ENCODE measurements at places on chromosomes 4 and X. TPM values are rescaled to one million over a fixed set of nuclear protein-coding genes. Genes with fewer than 3 reads are reported as not detected.

DNA sequence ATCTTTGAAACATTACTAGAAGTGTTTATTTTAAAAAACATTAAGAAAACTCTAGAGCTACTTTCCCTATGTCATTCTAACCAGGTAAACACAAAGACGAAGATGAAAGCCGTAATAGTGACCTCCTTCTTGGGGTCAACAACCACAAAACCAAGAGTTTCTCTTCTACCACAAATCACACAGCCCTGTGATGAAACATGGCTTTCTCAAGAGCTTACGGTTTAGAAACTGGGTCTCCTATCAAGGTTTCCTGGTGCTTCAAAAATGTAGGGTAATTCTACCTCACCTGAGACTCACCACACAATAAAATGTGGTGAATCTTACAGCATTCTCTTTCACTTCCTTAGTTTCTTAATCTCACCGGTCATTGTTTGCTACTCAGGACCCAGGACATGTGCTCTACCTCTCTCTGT is 50.9 kb downstream of the CORIN start:
- no peak for DNase-seq

GRCh38 chrX:53022381-53022780 is 26.2 kb upstream of the GPR173 start:
- DNase-seq, result no peak

DNA sequence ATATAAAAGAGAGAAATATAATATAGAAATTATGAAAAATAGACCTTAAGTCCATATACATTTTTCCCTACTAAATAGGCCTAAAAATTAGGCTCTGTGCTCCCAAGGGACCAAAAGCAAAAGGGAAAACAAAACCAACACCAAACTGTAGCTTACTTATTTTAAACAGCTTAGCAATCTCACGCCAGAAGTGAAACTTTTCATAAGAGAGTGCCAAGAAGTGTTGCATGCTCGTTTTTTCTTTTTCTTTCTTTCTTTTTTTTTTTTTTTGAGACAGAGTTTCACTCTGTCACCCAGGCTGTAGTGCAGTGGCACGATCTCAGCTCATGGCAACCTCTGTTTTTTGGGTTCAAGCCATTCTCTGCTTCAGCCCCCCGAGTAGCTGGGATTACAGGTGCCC is 250.4 kb downstream of the TMA16 start:
- DNase-seq, result no peak

DNA sequence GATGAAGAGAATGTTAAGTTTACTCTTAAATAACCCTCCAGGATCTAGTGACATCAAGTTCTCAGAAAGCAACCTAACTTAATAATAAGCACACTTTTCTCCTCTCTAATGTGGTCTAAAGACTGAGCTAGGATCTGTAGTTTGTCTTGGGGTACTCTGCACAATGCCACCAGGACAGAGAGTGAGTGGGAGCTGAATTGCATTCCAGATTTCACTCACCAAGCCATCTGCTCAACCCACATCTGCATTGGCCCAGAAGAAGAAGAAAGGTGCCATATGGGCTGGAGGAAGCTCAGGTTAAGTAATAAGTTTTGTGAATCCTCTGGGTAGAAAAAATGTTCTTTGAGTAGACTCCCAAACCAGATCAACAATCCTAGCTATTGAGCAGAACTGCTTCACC is 384.6 kb downstream of the PPP3CA start:
- no peak for DNase-seq

Gene ASB9
- total RNA-seq, result 10.6 TPM
